ENCODE measurements at places on chromosomes 1 and 21.

DNA sequence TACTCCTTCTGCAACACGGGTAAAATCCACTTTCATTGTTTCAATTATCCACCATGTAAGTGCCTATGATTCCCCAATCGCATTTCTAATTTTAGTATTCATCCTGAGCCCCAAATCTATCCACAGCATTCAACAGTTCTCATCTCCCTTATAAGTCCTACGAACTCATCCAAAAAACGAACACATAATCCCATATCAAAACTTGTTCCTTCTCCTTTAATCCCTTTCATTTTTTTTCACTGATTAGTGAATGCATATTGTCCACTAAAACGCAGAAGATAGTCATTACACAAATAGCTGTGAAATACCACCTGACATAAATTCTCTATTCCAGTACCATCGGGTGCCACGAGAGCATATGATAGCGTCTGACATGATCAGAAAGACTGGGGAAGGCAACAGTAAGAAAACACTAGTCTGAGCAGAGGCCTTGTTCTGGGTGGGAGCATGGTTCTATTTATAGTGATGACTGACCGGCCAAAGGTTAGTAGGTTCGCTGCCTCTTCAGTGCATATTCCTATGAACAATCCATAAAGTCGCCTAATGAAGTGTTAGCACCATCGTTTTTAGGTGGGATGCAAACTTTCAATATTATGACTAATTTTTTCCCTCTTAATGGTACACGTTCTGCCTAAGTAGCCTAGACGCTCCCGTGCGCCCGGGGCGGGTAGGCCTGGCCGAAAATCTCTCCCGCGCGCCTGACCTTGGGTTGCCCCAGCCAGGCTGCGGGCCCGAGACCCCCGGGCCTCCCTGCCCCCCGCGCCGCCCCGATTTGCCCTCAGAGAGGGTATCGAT, 648 bp downstream of the ATP5PF start:
- peak; percentile 13 for DNase-seq

- DNase-seq = no peak
Measured at GRCh38 chr21:42456457-42456856, 39.6 kb downstream of the RSPH1 start.

- DNase-seq = no peak
Measured at GRCh38 chr1:115475901-115476300, 137.9 kb upstream of the NGF start.

DNA sequence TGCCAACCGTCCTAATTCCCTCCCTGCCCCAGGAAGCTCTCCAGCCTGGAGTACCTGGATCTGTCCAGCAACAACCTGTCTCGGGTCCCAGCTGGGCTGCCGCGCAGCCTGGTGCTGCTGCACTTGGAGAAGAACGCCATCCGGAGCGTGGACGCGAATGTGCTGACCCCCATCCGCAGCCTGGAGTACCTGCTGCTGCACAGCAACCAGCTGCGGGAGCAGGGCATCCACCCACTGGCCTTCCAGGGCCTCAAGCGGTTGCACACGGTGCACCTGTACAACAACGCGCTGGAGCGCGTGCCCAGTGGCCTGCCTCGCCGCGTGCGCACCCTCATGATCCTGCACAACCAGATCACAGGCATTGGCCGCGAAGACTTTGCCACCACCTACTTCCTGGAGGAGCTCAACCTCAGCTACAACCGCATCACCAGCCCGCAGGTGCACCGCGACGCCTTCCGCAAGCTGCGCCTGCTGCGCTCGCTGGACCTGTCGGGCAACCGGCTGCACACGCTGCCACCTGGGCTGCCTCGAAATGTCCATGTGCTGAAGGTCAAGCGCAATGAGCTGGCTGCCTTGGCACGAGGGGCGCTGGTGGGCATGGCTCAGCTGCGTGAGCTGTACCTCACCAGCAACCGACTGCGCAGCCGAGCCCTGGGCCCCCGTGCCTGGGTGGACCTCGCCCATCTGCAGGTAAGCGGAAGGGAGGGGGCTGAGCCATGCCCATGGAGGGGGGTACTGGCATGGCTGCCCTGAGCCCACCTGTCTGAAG, 16.5 kb downstream of the PODN start:
- DNase-seq = no peak

- DNase-seq = no peak
Measured at GRCh38 chr1:207069858-207070506, 16.9 kb downstream of the PFKFB2 start.

DNA sequence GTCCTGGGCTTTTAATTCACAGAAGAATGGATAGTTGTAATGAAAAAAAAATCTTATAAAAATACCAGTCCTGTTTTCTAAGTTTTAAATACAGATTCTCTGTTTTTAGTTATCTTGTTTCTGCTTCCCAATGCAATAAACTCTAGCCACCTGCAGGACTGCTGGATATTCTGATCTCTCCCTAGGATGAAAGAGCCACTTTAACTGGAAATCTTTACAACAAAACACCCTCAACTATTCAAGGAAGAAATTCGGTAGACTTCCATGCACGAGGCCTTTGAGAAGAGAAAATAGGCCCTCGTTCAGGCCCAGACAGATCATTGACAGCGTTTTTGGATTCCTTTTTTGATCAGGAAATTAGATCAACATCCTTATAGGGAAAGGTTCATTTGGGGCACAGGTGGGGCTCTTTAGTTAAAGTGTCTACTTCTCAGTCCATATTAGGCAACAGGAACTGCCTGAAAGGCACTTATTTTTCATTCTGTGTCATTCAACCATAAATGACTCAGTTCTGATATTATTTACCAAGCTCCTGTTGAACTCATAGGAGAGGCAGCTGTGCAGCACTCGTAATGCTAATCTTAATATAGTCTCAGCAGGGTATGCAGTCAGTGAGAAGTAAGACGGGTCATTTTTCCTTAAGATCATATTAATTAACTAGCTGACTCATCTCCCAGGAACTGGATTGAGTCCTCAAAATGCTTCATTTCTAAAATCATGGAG, 71.1 kb upstream of the ERRFI1 start:
- peak; percentile 86 for DNase-seq

DNA sequence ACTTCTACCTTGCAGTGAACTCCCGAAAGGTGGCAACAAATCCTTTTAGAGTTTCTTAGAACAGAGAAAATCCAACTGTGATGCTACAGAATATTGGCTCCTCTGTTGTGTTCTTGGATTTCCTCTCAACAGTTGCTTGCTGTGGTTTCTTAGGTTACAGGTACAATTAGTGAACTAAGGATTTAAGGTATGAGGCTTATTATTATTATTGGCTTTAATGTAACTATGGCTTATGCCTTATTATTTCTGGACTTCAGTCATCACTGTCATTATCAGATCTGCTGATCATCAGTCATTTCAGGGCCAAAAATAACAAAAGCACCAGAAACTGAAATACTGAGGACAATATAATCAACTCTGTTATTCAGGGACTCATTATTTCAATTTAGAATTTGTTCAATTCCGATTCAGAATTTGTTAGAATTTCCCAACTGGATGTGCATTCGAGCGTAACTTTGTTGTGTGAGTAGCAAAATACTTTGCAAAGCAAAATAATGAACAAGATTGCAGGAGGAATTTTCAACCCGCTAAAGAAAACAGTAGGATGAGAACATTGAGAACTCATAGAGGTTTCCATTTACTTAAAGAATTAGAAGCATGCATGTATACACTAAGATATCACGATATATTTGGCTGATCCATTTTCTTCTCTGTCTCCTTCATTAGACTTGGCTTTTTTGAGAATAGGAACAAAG, 65.5 kb upstream of the AK4 start:
- DNase-seq = no peak

DNA sequence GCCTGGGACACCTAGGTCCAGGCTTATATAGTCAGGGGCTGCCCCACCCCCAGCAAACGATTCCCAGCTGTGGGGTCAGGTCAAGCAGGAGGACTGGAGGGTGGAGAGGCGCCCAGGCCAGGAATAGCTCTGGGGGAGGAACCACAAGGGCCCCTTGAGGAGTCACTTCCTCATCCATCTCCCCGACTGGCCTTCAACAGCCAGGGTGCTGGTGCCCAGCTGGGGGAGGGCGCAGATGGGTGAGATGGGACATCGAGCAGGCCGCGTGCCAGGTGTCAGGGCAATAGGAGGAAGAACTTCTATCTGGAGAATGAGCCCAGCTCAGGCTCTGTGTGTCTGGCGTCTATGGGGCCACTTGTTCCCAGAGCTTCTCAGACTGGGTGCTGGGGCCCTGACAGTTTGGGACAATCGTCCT, 208 bp upstream of the MYBPH start:
- no peak for DNase-seq

GRCh38 chr1:241600496-241600901, 39.7 kb downstream of the CHML start:
- DNase-seq = no peak

- no peak for DNase-seq
Measured at GRCh38 chr1:67647036-67647798, 37.8 kb upstream of the GADD45A start.

DNA sequence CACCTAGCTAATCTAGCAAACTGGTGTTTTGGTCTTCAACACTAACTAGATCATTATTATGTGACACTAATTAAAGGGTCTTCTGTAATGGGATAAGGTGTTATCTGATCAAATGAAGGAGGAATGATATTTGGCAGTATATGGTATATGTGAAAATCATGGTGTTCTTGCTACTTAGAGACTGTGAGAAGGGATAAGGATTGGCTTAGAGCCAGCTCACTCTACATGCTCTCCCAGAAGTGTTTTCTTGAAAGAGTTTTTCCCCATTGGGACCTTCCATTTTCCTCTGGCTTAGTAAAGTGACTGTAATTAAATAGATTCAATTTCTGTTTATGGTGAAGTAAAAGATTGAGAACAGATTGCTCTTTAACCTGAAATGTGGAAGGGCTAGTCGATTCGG, 71.2 kb upstream of the RGL1 start:
- DNase-seq = no peak

All from stromal cell of bone marrow (primary cell).